ENCODE measurements at places on chromosomes 11 and 22.
A peak's percentile ranks its signal among the peaks of the same experiment; 100 is the strongest.

- DNase-seq, result no peak
Observed at GRCh38 chr11:23405350-23405937, 545.2 kb upstream of the CCDC179 start.

DNA sequence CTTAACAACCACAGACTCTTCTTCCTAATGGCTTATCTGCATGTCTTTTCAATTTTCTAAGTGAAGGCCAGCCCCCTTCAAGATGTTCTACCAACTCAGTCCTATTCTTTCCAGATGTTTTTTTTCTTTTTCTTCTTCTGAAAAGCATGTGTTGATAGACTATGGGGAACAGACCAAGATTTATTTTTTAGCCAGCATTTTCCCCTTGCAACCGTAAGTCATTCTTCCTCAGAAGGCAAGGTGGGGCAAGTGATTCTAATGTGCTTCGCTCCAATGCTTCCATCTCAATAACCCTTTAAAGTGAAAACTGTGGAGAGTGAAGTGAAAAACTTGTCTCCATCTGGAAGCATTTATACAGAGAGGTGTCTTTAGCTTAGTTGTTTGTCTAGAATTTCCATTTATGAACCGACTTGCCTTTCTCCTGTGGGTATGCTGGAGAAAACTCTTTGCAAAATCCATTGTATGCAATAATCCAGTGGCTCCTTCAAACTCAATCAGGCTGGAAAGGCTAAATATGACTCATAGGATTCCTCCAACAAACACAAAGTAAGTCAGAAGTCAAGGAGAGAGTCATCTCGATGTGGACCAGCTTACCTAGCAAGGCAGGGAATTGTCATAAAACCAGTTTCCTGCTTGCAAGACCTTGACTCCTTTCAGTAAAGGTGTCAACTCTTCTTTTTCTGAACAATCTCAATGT lies 83.7 kb downstream of the MAML2 start:
- no peak for DNase-seq

DNA sequence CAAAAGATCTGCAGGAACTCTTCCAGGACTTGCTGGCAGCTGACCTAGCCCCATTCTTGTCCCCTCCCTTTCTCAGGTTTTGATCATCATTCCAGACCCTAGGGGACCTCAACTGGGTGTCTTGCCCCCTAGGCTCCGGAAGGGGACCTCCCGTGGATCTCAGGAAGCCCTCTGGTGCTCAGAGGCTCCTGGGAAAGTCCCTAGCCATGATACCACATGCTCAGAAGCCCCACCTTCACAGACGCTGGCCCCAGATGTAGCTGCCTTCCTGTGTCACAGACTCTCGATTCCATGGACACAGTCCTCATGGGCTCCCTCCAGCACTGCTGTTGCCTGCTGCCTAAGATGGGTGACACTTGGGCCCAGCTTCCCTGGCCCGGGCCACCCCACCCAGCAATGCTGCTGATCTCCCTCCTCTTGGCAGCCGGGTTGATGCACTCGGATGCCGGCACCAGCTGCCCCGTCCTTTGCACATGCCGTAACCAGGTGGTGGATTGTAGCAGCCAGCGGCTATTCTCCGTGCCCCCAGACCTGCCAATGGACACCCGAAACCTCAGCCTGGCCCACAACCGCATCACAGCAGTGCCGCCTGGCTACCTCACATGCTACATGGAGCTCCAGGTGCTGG lies at the start of gene LRRC55:
LRRC55 (plus strand) TSS at position 276 of the 628 bp plus-strand sequence; CDS start at position 346, 70 bp downstream.
- DNase-seq, result no peak

DNA sequence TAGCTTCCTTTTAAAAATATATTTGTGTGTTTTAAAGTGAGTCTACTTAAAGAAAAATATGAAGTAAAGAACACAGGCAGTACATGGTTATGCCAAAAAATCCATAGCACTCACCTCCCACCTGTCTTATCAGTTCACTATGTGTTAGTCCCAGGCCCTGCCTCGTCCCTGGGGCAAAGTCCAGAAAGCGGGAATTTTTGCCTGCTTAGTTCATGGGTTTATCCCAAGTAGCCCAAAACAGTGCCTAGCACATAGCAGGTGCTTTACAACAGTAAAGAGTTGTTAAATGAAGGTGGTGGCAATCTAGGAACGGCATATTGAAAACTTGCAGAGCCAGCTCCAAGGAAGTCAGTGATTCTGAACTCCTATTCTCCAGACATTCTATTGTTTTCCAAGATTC lies 154.0 kb downstream of the MN1 start:
- no peak for DNase-seq

GRCh38 chr11:116686866-116687265 lies 85.9 kb downstream of the BUD13 start:
- DNase-seq, result no peak

GRCh38 chr11:21582791-21583190 lies 610.1 kb upstream of the ANO5 start:
- no peak for DNase-seq

- DNase-seq, result no peak
Observed at GRCh38 chr22:49755631-49756001, 72.1 kb downstream of the BRD1 start.

- no peak for DNase-seq
Observed at GRCh38 chr11:98101329-98101728, 919.4 kb upstream of the CNTN5 start.

- no peak for DNase-seq
Observed at GRCh38 chr11:112963368-112963955, 2.2 kb downstream of the NCAM1 start.

GRCh38 chr11:114280696-114281095 lies 15.5 kb upstream of the NNMT start:
- DNase-seq, result no peak

- DNase-seq, result no peak
Observed at GRCh38 chr11:12044799-12045198, 36.4 kb upstream of the DKK3 start.

GRCh38 chr11:15969701-15970329 lies 386.5 kb downstream of the SOX6 start:
- DNase-seq, result peak; percentile 49

GRCh38 chr11:128285321-128285720 lies 302.0 kb downstream of the ETS1 start:
- DNase-seq, result no peak

GRCh38 chr22:27695925-27696324 lies 105.6 kb downstream of the MN1 start:
- no peak for DNase-seq

- peak; percentile 58 for DNase-seq
Observed at GRCh38 chr11:65574109-65574810, 1.6 kb upstream of the EHBP1L1 start.

DNA sequence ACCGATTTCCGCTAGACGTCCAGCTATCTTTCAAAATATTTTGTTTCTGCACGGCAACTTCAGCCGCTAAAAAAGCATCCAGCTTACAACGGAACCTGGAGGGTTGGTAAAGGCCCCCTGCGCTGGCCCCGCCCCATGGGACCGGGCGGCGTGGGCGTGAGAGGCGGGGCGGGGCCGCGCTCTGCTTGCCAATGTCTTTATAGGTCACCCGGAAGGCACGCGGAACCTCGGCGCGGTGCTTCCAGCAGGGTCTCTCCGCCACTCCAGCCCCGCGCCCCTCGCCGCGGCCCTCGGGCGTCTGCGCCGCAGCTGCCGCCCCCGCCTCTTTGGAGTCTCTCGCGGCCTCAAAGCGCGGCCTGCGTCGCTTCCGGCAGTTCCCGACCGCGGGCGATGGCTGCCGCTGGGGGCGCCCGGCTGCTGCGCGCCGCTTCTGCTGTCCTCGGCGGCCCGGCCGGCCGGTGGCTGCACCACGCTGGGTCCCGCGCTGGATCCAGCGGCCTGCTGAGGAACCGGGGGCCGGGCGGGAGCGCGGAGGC lies at the start of gene FDX1:
FDX1 (plus strand) TSS at position 218 of the 536 bp plus-strand sequence; CDS start at position 391, 173 bp downstream.
- peak; percentile 29 for DNase-seq

- DNase-seq, result no peak
Observed at GRCh38 chr11:130159657-130160497, at the start of gene ST14. Gene ST14, plus strand, starts transcription at chr11:130159782. Its CDS starts 198 bp downstream, at chr11:130159980.

DNA sequence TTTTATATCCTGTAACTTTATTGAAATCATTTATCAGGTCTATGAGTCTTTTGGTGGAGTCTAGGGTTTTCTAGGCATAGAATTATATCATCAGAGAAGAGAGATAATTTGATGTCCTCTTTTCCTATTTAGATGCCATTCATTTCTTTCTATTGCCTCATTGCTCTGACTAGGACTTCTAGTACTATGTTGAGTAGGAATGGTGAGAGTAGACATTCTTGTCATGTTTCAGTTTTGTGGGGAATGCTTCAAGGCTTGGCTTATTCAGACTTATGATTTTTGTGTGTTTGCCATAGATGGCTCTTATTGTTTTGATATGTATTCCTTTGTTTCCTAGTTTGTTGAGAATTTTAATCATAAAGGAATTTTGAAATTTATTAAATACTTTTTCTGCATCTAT lies 1078.3 kb downstream of the FAM181B start:
- DNase-seq, result peak; percentile 3

DNA sequence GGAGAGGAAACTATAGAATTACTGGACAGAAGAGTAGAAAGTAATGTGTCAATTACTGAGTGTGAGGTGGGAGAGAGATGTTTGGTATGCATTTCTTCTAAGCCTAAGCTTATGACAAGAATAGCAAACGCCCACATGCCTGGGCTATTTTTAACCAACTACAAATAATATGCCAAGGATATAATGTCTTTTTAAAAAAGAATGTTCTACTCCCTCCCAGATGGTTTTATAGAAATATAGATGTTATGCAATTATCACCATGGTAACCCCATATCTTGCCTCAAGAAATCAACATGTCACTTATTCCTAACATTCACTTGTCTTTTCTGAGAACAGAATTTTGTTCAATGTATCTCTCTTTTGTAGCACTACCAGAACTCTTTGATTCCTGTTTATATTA lies 996.7 kb upstream of the CHORDC1 start:
- no peak for DNase-seq

- DNase-seq, result no peak
Observed at GRCh38 chr11:113628912-113629311, 77.2 kb downstream of the TMPRSS5 start.

DNA sequence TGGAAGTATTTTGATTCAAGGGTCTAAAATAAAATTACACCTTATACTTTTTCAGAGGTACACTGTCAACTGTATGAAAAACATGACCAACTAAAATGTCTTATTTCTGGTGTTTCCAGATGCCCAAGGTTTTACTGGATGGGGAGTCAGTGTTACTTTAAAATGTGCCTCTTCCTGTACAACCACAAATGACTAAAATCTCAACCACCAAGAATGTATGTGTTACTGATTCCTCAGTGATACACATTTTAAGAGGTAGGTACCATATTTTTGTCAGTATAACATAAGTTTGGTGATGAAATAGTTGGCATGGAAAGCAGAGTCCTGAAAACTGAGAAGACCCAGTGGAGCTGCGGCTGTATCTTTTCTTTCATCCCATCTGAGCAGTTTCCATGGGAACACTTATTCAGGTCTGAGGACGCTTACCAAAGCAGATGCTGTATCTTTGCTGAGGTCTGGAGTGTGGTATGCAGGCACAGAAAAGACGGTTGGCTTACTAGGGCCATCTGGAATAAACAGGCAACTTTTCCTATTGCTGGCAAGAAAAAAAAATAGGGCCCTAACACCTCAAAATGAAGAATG lies 21.2 kb upstream of the TP53AIP1 start:
- DNase-seq, result no peak

DNA sequence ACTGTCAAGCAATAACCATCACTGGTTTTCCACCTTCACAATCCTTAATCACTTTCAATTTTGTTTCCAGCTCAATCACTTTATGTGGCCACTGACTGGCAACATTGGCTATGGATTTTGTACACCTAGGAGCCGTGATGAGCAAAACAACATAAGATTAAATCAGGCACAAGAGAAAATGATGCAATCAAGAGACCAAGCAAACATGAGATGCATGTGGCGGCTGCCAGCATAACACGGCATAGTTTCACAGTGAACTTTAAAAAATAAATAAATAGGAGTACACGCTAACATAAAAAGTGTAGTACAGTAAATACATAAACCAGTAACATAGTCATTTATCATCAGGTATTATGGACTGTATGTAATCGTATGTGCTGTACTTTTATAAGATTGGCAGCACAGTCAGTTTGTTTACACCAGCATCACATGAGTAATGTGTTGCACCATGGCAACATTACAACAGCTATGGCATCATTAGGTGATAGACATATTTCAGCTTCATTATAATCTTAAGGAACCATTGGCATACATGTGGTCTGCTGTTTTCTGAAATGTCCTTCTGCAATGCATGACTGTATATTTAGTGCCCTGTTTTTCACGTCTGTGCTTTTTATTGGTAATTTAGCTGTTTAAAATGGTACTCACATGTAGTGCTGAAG lies 83.3 kb upstream of the PRDM11 start:
- DNase-seq, result no peak

- no peak for DNase-seq
Observed at GRCh38 chr11:69221086-69221485, 65.4 kb downstream of the SMIM38 start.

GRCh38 chr11:135033540-135033939 lies 621.5 kb upstream of the B3GAT1 start:
- DNase-seq, result no peak

- no peak for DNase-seq
Observed at GRCh38 chr22:25109878-25110595, 89.6 kb upstream of the CRYBB3 start.

DNA sequence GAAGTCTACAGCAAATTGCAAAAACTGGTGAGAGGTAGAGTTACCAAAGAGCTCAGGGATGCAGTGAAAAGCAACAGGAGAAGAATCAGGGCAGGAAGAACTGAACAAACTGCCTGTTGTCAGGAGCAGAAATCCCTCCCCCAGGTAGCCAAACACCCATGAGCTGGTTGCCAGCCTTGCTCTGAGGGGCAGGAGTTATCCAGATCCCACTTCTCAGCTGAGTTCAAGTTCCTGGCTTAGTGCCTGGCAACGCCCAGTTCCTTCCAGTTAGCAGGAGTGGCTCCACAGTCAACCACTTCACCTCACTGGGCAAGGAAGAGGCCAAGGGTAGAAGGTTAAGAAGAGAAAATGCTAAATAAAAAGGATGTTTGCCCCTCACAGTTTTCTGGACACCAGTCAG lies 1.9 kb upstream of the MPZL2 start:
- no peak for DNase-seq

- DNase-seq, result no peak
Observed at GRCh38 chr11:129391360-129391759, 15.7 kb downstream of the BARX2 start.

DNA sequence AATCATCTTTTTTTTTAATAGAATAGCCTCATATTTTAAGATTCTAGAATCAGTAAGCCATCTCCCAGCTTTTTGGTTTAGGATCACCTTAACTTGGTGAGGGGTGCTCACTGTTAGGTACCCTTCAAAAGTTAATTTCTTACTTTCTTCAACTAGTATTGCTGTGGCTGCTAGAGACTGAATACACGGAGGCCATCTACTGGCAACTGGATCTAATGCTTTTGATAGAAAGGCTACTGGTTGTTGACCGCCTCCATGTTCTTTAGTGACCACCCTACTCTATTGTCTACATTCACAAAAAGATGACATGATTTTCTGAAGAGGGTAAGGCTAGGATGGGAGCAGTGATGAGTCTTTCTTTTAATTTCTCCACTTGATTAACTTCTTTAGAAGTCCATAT lies 16.7 kb upstream of the ALDH3B2 start:
- no peak for DNase-seq

Measured in GM04503 (cell line).